ENCODE measurements at places on chromosomes 16 and 17. TPM values are rescaled to one million over a fixed set of nuclear protein-coding genes. Genes with fewer than 3 reads are reported as not detected.
A peak's percentile ranks its signal among the peaks of the same experiment; 100 is the strongest.

DNA sequence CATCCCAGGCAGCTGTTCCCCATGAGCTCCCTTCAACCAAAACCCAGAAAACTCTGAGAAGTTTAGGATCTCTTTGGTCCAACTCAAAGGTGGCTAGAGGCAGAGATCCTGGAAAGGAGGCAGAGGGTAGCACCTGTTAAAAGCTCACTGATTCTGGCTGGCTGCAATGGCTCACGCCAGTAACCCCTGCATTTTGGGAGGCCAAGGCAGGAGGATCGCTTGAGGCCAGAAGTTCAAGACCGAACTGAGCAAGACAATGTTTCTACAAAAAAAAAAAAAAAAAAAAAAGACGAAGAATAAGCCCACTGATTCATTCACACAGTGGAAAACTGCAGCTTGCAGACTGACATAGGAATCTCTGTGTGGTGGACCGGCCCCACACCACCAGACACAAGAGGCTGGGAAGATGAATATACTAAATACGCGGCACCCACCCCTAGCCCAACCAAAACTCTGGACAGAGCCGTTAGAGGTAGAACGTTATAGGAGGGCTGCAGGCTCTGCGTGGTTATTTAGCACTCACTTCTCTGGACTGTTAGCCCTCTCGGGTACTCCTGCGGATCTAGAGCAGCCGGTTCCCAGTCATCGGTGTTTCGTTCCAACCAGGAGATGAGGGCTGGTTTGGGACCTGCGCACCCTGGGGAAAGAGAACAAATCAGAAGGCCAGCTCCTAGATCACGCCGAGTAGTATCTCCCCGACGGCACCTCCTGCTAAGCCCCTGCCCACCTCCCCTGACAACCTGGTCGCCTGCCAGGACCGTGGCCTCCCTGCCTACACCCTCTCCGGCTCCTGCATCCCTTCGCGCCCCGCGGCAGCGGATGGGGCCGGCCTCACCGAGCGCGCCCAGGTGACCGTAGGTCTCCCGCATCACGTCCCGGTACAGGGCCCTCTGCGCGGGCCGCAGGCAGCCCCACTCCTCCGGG is 925 bp downstream of the ZNF689 start:
- DNase-seq, result peak; percentile 92

DNA sequence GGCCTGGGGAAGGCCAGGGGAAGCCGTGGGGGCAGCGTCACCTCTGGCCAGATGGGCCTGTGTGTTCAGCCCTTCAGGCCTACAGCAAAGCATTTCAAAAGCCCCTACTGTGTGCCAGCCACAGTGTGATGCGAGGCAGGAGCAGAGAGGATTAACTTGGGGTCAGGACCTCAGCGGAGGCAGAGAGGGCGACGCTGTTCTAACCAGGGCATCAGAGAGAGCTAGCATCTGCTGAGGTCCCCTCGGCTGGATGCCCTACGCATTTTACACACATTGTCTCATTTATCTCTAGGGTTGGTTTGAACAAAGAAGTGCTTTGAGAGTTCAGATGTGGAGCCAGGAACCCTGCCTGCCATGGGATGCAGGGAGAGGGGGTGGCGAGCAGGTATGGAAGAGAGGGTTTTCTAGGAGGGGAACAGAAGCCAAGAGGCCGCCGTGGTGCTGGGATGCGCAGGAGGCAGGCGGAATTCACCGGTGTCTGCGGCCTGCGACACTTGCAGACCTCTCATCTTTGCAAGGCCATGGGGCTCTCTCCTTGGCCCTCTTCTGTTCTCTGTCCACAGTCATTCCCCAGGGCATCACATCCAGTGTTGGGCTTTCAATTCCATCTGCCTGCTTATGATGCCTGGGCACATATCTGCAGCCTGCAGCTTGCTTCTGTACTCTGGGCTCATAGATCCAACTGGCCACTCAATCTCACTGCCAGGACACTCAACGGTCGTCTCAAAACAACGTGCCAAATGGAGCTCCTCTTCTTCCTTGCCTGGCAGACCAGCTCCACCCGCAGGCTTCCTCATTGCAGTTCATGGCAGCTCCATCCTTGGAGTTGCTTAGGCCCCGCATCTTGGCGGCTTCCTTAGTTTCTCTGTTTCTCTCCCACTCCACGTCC is 8.1 kb upstream of the NKD1 start:
- DNase-seq, result no peak

GRCh38 chr16:11302977-11303376 is 21.8 kb upstream of the PRM1 start:
- no peak for DNase-seq

GRCh38 chr17:81471818-81472456 is 40.7 kb downstream of the ACTG1 start:
- DNase-seq, result no peak

Gene ZNF624
- 3.2 TPM for total RNA-seq

Gene DNAH9
- 2.2 TPM for total RNA-seq

Data from mesenteric fat pad (tissue), 1 donor.